LNCaP clone FGC (cell line): ENCODE measurements at places on chromosomes 6 and 20.

DNA sequence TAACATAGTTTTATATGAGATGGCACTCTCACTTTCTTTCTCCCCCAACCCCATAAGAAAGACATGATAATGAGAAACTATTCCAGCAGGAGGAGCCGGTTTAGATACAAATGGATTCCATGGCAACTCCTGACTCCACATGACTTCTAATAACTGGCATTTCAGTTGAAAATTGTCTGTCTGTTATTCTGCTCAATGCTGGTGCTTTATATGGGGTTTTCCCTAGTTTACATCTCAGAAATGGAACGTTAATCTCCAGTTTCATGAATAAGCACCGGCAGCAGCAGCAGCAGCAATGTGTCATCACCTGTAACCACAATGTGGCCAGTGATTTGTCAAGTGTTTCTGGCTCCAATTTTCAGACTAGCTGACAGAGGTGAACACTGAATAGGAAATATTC, 8.0 kb upstream of the SIM1 start:
- DNase-seq = no peak

- no peak for DNase-seq
Observed at GRCh38 chr6:22357724-22358189, 60.9 kb upstream of the PRL start.

DNA sequence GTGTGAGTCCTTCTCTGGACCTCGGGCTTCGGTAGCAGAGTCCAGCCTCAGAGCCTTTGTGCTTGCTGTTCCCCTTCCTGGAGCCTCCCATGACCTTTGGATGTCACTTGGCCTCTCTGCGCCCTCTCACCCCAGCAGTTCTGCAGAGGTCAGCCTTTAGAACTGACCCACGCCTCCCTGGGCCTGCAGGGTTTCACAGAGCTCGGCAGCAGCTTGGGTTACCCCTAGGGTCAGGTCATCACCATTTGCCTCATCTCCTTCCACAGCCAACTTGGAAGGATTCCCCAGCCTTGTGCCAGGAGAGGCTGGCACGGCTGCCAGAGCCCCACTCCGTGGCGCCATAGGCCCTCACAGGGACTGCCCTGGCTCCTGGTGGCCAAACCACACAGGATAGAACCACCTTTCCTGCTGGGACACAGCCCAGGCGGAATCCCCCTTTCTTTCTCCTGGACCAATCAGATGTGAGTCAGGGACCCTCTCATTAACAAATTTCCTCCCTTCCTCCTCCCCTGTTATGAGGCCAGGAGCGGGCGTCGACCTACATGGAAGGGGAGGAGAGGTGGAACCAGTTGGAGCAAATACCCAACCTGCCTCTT, 13.9 kb upstream of the SIRPA start:
- DNase-seq = no peak

DNA sequence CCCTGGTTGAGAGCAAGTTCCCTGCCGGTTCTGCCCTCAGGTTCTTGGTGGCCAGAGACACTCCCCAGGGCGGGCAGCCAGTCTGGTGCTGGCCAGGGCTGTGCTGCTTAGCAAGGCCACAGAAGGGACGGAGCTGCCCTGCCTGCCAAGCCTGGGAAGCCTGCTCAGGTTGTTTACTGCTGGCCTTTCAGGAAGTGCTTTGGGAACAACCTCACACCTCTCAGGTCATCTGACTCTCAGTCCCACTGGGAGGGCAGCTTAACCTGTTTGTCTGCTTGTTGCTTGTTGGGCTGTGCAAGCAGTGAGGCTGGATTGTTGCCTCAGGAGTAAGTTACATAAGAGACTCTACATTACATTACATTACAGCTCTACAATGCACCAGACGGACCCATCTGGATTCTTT, 75.8 kb upstream of the AFDN start:
- DNase-seq = peak; percentile 100

- no peak for DNase-seq
Observed at GRCh38 chr20:58901488-58902402, 49.2 kb downstream of the GNAS start.

GRCh38 chr6:114040871-114041270, 69.9 kb upstream of the HDAC2 start:
- no peak for DNase-seq

- DNase-seq = peak; percentile 85
Observed at GRCh38 chr20:45157962-45158361, 16.7 kb upstream of the PI3 start.

DNA sequence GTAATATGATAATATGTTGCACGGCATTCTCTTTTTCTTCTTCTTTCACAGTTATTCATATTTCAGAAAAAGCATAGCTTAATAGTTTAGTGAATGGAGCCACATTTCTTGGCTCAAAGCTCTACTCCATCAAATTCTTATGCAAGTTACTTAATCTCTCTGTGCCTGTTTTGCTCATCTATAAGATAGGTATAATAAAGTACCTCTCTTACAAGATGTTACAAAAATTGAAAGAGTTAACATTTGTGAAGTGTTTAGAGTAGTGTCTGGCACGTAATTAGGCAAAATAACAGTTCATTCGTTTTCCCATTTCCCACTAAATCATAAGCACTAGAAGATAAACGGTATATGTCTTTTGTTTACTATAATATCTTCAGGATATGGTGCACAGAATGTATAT, 1304.4 kb upstream of the EYS start:
- no peak for DNase-seq

- no peak for DNase-seq
Observed at GRCh38 chr6:77825204-77825603, 172.4 kb downstream of the MEI4 start.

DNA sequence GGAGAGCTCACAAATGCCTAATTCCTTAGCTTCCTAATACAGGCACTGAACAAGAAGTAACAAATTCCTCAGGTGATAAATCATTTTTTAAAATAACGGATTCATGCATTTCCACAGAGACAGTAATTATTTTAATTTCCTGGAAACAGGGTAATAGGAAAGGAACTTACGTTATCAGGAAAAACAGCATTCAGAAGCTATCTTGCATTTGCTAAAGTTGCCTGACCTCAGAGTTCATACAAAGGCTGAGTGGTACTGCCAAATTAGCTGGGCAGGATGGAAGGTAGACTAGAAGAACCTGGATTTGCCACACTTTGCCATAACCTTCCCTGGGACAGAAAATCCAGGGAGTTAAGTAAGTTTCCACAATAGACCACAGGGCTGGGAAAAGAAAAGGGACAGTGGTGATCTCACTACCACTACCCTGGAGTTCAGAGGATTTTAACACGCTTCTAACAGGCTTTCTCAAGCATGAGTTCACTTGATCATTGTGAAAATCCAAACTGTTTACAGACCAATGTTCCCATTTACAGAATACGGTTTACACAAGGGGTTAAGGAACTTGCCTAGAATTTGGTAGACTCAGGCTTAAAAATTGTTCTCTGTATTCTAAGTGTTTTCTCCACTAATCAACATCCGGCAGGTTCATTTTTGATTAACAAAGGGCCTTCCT, 57.0 kb downstream of the KIF13A start:
- DNase-seq = no peak

DNA sequence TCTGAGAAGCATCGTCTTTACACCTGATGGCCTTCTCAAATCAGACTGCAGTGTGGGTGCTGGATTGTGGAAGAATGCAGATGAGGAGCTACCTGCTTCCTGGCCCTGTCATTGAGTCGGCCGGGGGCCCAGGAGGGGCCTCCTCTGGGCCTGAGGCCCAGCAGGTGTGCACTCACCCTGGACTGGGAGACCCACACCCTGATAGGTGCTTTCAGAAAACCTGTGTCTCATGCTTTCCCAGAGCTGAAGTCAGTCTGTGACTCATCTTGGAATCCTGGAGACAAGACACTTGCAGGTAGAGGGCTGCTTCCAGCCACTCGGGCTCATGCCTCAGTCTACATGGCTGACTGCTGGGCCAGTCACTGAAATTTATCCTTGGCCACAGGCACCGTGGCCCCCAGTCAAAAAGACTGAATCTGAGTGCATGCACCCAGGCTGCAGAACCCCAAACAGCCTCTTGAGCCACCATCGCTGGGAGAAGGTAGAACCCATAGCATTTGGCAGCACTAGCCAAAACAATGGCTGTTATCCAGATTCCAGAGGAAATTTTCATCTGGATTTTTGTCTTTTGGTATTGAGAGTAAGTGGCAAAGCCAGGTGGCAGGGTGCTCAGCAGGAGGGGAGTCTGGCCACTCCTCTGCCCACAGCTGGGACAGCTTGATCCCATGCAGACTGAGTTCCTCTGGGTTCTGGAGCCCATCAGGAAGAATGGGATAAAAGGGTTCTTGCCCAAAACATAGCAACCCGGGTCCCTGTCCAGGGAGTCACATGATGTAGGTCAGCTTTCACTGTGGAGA, 182.0 kb upstream of the CST7 start:
- no peak for DNase-seq

DNA sequence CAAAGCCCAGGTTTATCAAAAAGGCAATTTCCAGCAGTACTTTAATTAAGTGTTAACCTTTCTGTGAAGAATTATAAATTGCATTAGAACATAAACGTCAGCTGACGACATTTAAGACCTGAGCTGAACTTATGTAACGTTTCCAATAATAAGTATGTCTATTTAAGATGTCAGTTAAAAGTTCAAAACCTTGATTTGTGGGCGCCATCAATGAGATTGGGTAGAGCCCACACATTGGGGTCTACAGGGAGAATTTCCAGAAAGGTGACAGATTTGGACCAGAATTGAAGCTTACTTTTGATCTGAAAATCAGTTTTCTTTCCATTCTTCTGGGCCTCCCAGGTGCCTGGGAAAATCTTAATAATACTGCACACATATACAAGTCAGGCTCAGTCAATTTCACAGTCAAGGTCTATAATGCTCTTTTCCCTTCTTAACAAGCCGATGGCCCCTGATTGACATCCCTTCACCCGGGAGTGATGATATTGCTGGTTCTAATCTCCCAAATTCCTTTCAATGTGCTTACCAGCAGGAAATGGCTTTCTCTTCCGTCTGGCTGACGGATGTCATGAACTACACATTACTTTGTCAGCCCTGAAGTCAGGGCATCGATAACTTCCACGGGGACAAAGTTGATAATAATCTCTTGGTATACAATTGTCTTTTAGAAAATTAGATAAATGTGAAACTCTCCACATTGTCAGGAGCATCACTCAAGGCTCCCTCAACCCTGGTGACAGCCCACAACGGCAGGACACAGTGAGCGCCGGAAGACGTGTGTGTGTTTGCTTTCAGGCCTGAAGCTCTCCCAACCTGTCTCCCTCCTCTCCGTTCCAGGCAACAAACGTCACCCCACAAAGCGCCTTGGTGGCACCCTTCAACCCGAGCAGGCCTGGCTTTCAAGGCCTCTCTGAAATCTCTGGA, 396.5 kb upstream of the CNR1 start:
- DNase-seq = no peak

- DNase-seq = no peak
Observed at GRCh38 chr20:24158281-24158680, 169.7 kb upstream of the GGTLC1 start.

DNA sequence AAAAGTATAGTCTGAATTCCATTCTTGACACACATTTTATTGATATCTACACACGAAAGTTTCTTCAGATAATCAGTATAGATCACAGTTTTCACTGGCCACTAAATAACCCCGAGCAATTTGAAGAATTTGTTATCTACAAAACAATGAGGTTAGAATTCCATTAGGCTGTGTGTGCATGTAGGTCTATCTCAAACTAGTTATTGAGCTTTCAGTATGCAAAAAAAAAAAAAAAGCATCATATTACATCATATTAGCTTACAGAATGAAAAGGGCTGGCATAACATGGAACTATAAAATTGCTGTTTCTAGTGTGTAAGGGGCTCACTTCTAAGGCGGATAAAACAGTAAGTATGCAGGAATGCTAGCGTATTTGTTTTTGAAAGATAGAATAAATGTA, 59.5 kb upstream of the ADGRG6 start:
- DNase-seq = no peak

- no peak for DNase-seq
Observed at GRCh38 chr20:21352703-21353102, 44.6 kb downstream of the NKX2-4 start.

DNA sequence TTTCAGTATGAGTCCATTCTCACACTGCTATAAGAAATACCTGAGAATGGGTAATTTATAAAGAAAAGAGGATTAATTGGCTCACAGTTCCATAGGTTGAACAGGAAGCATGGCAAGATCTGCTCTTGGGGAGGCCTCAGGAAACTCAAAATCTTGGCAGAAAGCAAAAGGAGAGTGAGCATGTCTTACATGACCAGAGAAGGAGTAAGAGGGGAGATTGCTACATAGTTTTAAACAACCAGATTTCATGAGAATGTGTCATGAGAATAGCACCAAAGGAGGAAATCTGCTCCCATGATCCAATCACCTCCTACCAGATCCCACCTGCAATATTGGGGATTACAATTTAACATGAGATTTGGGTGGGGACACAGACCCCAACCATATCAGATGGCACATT, 672.4 kb downstream of the HTR1B start:
- no peak for DNase-seq

GRCh38 chr6:158519300-158519699, 40.6 kb upstream of the TMEM181 start:
- DNase-seq = no peak

DNA sequence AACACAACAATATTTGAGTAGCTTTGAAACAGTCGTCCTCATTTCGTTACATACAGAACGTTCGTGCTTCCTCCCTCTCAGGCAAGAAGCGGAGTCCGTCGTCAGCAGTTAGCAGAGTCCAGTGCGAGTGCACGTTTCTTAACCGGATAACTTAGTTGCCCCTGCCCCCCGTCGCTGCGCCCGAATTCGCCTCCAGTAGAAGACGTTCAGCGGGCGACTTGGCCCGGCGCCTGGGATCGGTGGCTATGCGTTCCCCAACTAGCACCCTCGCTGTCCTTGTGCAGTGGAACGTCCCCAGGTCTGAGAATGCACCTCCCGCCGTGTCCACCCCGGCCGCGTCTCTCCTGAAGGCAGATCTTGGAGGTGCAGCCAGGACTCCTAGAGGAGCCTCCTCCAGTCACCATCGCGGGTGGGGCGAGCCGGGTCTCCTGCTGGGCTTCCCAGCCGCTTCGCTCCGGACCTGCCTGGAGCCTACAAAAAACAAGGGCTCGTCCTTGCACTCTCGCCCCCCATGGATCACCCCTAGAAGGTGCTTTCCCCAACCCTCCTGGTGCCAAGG, 910 bp upstream of the PCSK2 start:
- no peak for DNase-seq

DNA sequence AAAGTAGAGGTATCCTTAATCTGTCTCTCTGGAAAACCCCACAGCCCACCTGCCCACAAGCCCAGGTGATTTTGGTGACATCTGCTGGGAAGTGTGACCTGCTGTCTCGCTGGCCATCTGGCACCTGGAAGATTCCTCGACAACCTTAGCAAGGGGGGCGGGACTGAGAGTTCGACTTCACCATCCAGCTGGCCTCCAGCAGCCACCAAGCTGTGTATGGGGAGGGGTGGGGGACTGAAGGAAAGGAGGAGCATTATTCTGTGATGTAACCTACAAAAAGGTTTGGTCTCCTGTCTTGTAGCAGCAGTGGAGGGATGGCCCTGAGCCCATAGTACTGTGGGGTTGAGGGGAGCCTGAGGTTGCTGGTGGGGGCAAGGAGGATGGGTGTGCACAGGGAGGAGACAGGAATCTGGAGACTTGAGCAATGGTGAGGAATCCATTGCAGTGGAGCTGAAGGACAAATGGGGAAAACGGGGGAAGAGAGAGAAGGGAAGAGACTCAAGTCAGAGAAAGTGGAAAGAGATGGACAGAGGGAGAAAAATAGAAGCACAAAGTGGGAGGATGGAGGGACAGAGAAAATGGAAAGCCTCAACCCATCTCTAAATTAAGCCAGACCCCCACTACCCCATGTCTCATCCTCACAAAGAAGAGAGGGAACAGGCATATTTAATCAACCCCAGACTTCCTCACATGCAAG, 4.0 kb downstream of the LY6G6F start:
- no peak for DNase-seq
